ENCODE measurements at places on chromosomes 16 and 17.

DNA sequence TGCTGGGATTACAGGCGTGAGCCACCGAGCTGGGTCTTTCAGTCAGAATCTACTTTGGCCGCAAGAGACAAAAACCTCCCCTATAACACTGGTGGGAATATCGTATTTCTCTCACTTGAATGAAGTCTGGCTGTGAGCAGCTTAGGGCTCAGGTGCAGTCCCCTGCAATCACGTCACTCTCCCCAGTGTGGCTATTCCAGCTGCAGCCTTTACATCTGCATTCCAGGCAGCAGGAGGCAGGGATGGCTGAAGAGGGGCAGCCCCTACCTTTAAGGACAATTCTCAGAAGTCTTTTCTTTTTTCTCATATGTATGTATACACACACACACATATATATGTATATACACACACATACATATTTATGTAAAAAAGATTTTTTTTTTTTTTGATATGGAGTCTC, 3.0 kb downstream of the DEF8 start:
- DNase-seq: no peak

DNA sequence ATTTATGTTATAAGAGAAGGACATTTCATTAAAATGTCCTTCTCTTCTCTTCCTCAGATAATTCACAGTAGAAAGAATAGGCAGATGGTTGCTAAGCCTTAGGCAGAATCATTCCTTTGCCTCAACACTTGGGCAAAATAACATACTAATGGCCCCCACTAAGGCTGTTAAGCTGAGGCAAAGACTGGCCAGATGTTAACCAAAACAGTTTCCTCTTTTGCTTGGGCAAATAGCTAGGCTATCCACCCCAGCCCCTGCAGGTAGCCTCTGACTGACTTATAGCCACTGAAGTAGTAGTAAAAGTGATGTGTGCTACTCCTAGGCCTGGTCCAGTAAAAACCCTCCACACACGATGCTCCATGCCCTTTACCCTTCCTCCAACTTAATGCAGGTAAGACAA, 55.2 kb downstream of the SPAG9 start:
- no peak for DNase-seq

- no peak for DNase-seq
Observed at GRCh38 chr17:51740531-51740930, 418.0 kb downstream of the CA10 start.

GRCh38 chr16:50717091-50717490, 23.7 kb downstream of the NOD2 start:
- no peak for DNase-seq

- no peak for DNase-seq
Observed at GRCh38 chr16:239948-240277, 5.3 kb downstream of the FAM234A start.

DNA sequence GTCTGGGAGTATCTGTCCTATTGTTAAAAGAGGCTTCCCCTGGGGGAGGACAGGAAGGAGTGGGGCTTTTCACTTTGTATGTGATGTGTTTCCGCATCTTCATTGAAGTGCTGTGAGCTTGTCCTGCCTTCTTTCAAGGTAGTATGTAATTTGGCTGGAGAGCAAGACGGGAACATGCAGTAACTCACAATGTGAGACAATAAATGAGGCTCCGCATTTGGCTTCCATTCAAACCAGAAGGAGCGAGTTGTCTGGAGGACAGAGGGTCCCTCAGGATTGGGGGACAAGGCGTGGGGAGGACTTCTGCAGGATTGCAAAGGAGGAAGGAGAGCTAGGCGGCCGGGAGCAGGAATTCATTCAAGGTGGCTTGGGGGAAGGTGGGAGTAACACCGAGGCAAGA, 203.5 kb downstream of the RBFOX3 start:
- no peak for DNase-seq

- no peak for DNase-seq
Observed at GRCh38 chr17:12624211-12624610, 41.5 kb upstream of the MYOCD start.

- peak; percentile 16 for DNase-seq
Observed at GRCh38 chr16:8919934-8920462, 37.8 kb downstream of the LITAFD start.

GRCh38 chr16:20260215-20261009, 66.9 kb downstream of the GP2 start:
- DNase-seq: no peak

- no peak for DNase-seq
Observed at GRCh38 chr17:1571341-1571704, 8.7 kb upstream of the PITPNA start.

GRCh38 chr16:89572485-89573205, 2.9 kb upstream of the CPNE7 start:
- no peak for DNase-seq

DNA sequence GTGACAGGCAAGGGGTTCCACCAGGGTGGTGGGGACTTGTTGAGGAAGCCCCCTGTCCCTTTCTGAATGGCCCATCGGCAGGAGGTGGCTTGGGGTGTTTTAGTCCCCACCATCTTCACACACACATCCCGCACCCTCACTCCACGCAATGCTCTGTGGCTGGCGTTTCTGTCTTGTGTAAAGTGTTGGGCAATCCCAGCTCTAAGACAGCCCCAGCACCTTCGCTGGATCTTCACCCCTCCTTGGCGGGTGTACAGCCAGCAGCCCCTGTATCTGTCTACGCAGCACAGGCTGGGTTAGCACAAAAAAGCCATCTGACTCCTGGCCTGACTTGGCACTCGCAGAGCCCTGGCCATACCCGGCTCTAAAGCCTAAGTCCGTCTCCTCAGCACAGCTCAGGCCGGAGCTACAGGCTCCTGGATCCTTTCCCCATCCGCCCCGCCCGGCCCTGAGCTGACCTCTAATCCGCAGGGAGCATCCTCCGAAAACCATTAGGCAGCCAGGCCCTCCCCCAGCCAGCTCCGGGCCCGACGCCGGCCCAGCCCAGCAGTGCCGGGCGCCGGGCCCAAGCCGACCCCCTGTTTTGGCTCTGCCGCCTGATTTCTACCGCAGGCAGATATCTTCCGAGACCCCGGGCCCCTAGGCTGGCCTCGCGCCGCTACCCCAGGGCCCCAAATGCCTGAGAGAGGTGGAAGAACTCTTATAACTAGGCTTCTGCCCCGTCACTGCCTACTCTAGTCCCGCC, 42.4 kb upstream of the TAC4 start:
- DNase-seq: no peak

DNA sequence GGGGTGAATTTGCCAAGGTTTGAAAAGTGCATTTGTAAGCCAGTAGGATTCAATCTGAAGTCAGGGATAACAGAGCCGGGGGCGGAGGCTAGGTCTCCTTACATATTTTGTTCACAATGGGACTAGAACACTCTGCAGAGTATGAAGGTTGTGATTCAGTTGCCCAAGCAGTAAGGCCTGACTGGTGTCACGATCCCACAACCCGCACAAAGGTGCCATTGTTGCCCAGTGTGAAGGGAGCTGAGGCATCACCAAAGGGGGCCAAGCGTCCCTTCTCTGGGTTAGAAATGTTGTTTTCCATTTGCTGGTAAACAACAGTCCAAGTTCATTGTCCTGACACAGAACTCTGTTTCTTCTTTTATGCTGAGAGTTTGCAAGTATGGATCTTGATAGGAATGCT, 471.8 kb downstream of the MAF start:
- DNase-seq: no peak

- DNase-seq: no peak
Observed at GRCh38 chr16:55388131-55388862, 64.3 kb downstream of the IRX6 start.

DNA sequence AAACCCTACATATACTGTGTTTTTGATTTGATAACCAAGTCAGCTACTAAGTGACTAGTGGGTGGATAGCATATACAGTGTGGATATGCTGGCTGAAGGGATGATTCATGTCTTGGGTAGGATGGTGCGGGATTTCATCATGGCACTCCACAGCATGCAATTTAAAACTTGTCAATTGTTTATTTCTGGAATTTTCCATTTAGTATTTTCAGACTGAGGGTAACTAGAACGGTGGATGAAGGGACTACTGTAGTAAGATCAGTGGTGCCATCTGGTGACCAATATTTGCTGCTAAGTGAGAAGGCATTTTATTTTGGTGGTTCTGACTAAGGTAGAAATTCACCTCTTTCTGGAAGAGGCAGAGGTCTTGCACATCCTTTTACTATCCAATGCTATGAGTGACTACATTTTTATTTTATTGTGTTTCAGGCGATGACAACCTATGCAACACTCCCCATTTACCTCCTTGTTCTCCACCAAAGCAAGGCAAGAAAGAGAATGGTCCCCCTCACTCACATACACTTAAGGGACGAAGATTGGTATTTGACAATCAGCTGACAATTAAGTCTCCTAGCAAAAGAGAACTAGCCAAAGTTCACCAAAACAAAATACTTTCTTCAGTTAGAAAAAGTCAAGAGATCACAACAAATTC, 3.1 kb downstream of the CDC6 start:
- peak; percentile 61 for DNase-seq
